T1000 (cell line): ENCODE measurements at places on chromosomes 7 and 10.

DNA sequence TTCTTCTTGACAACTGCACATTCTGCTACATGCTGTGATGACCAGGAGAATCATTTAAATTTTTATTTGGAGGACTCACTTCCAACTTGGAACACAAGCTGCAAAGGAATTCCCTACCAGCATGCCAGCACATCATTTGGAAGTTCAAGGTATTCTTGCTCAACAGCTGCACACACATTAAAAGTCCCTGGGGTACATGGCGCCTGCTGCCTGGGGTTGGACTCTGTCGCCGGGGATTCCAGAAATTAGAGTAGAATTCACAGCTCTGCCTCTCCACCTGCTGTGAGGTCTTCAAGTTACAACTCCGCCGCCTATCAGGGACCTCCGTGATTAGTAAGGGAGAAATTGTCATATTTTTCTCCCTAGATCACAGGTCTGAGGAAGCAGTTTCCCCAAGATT lies 1.1 kb downstream of the ZNF32 start:
- no peak for DNase-seq

DNA sequence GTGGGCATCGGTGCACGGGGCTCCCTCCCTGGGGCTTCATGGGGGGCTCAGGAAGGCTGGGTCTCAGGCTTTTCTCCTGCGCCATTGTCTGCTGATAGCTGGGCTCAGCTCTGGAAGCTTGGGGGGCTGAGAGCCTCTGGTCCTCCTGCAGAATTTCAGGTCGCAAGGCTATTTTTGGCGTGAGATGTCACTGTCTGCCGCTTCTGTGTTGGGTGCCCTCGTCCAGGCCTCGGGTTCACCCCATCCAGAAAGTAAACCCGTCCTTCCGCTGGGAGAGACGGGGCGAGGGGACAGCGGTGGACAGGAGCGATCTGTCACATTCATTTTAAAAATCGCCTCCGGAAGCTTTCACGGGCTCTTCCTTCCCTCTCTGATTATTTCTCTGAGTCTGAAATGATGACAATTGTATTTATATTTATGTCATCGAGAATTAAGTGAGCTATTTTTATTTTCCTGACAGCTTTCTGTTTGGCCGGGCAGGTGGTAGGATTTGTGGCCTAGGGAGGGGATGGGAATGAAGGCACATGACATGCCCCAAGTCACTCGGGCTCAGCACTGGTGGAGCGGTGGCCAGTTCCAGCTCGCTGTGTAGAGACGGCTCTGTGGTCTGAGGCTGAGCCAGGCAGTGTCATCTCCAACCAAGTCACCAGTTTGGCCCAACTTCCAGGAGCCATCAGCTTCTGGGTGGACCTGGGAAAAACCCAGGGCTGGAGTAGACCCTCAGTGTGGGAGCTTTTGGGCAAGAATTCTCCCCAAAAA lies 40.7 kb upstream of the AP5Z1 start:
- no peak for DNase-seq

- no peak for DNase-seq
Observed at GRCh38 chr7:3951316-3952055, 650.4 kb downstream of the SDK1 start.

GRCh38 chr10:32295027-32295426 lies 51.9 kb downstream of the EPC1 start:
- DNase-seq: no peak

DNA sequence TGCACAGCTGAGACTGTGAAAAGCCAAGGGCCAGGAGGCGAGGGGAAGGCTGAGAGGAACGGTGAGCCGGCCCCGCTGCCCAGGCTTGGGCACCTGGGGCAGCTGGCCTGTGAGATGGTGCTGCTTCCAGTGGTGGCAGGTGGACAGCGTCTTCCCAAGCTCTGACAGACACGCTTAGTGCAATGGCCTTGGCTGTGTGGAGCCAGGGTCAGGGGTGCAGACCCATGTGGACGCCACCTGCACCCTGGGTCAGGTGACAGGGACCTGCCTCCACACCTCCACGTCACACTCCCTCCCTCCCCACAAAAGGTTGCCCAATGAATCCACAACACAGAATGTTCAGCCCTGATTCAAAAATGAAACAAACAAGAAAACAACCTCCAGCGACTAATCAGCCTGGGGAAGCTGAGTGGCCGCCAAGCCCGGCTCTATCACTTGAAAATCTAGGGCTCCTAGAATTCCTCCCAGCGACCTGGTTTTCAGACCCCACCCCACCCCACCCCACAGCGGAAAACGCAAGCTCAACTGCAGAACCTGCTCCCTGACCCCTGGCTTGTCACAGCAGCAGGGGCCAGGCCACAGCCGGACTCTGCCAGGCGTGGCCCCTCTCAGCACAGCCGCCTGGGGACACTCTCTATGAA lies 54.3 kb downstream of the PRKAG2 start:
- DNase-seq: no peak

DNA sequence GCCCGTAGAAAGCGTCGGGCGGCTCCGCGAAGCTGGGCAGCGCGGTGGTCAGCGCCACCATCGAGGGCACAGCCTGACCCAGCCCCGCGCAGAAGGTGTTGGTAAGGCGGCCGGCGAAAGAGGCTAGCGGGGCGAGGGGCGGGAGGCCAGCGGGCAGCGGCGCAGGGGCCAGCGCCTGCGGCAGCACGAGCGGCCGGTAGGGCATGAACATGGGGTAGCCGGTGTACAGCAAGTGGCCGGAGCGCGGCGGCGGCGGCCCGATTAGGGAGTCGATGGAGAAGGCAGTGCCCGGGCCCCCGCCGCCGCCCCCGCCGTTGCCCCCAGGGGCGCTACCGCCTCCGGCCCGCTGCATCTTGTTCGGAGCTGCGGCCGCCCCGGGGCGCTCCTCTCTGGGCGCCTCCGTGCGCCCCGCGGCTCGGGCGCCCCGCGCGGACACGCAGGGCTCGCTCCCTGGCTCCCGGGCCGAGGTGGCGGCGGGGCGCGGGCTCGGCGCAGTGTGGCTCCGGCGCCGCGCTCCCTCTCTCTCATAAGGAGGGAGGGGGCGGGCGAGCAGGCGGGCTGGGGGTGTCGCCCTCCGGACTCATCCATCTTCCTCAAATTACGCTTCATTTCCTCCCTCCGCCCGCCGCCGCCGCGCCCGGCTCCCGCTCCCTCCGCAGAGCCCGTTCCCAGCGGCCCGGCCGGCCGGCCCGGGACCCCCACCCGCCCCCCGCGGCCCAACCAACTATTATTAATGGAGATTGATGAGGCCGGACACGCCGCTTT lies at the start of gene GBX1:
Gene GBX1, minus strand, starts transcription at position 498 of the 765 bp plus-strand sequence. Its CDS starts 146 bp downstream, at position 352.
- DNase-seq: no peak

- DNase-seq: no peak
Observed at GRCh38 chr10:3139216-3139910, 33.2 kb downstream of the PITRM1 start.

DNA sequence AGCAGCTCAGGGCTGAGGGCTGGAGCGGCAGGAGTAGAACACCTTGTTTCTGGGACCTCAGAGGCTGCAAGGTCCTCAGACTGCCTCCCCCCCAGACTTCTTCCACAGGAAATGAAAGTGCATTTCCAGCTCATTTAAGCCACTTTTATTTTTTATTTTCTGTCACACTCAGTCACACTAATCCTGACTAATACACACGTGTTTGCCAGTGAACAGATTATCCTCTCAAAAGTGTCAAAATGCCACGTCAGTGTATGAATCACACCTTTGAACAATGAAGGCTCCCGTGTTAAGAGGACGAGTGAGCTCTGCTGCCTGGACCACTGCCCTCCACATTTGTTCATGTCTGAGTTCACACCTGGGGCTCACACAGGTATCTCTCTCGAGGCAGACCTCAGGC lies 488.5 kb downstream of the DNAJB6 start:
- DNase-seq: no peak

DNA sequence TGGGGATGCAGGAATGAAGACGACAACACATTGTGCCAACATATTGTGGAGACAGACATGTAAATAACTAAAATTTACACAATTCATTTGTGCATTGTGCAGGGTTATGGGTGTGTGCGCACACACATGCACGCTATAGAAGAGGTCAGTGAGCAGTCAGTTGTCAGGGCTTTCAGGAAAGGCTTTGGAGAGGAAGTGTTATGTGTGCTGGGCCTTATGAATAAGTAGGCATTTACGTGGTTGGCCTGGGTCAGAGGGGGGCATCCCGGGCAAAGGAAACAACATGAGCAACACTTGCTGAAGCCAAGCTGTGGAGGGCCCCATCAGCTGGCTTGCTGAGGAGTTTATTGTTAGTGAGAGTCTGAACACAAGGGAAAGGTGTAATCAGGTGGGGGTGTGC lies 4.1 kb downstream of the PRXL2A start:
- no peak for DNase-seq

GRCh38 chr7:128801003-128801402 lies 9.2 kb downstream of the CCDC136 start:
- DNase-seq: no peak
